DND-41 (cell line): ENCODE measurements at places on chromosomes 3 and 15.

DNA sequence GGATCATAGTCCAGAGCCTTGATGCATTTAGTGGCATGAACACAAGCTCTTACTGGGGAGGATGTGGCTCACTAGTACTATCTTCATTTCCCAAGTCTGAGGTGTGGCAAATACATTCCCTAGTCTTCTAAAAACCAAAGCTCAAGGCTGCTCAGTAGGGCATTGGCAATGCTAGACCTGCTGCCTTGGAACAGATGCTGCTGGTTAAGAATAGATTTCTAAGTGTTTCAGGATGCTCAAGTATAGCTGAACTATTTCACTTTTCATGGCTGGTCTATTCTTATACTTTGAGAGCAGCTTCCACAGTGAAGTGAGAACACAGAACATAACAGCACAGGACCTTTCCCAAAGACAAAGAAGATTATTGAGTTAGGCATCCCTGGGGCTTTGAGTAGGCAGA lies 178.8 kb downstream of the CHST2 start:
- no peak for DNase-seq

DNA sequence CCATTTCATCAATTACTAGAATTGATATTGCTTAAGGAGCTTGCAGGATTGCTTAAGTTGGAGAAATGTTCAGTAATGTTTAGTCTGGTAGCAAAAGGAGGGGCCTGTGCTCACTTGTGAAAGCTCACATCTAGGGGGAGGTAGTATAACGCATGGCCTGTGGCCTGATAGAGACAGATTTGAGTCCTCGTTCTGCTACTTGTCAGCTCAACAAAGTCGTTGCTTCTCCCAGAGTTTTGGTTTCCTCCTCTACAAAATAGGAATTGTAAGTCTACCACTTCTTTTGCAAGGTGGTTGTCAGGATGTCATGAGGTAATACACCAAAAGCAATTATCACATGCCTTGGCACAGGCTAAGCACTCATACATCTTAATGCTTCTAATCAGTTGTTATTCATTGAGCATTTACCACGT lies 1.3 kb downstream of the ST3GAL6 start:
- no peak for DNase-seq

GRCh38 chr3:105499961-105500360 lies 133.3 kb downstream of the ALCAM start:
- DNase-seq = no peak

- DNase-seq = no peak
These were observed 24.0 kb downstream of the KIF7 start for GRCh38 chr15:89630974-89631901.

- no peak for DNase-seq
These were observed 6.7 kb upstream of the P2RY1 start for GRCh38 chr3:152828075-152828840.

DNA sequence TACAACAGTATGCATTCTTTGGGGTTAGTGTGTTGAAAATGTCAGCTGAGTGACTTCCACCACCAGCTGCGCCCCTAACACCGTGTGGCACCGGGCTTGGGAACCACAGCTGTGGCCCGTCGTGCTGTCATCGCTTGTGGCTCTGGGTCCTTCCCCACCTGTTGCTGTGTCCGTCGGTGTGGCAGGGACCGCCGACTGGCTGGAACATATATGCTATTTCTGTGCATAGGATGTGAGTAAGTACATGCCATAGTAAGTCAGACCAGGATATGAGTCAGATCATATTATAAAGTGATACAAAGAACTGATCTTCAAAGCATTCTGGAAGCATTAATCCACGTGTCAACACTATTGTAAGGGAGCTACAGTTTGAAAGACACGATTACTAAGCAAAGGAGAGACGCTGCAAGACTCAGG lies 31.9 kb downstream of the EHD4 start:
- no peak for DNase-seq

DNA sequence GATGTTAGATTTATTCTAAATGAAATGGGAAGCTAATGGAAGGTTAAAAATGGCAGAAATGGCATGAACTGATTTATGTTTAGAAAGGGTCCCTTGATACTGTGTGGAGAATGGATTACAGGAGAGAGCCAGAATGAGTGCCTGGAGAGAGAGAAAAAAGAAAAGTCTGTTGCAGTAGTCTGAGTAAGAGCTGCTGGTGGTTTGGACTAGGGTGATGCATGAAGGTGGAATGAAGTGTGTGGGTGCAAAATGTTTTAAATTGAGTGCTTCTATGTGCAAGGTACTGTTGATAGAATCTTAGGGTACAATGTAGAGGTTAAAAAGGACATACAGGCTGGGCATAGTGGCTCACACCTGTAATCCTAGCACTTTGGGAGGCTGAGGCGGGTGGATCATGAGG lies 11.4 kb upstream of the MGA start:
- no peak for DNase-seq

DNA sequence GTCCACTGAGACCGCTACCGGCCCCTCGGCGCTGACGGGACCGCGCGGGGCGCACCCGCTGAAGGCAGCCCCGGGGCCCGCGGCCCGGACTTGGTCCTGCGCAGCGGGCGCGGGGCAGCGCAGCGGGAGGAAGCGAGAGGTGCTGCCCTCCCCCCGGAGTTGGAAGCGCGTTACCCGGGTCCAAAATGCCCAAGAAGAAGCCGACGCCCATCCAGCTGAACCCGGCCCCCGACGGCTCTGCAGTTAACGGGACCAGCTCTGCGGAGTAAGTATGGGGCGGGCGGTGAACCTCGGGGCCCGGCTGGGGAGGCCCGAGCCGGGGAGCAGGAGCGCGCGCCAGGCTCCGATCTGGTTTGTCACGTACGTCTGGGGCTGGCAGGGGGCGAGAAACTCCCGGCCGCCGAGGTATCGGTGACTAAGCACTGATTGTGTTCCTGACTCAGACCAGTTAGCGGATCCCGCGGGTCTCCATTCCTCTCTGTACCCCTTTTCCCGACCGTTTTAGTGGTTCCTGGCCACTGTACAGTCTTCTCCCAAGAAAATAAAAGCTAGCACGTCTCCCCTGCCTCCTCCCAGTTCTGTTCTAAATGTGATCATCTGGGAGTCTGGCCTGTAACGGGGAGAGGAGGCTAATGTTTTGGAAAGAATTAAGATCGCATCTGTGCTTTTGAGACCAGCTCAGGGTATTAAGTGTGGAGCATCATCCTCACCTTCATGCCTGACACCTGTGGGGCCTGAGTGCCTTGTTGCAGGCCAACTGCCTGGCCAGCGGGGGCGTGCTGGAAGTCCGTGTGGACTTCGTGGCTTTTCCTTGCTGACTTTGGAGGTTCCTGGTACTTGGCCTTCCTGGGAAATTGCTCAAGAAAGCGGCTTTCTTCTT lies 691 bp downstream of the MAP2K1 start:
- DNase-seq = peak; percentile 55

GRCh38 chr3:189841473-189842205 lies 210.4 kb downstream of the TP63 start:
- DNase-seq = no peak

DNA sequence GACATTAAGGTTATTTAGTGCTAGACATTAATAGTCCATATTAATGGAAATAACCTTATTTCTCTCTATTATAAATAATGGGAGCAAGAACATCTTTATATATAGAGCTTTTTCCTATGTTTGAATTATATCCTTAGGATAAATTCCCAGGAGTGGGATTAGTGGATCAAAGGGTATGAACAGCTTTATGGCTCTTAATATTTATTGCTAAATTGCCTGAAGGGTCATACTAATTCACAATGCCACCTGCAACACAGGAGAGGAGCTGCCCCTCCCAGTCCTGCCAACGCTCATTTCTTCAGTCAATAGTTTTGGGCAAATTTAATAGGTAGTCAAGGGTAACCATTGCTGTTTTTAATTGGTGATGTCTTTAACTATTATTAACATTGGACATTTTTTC lies 48.9 kb upstream of the POLR2M start:
- DNase-seq = no peak

DNA sequence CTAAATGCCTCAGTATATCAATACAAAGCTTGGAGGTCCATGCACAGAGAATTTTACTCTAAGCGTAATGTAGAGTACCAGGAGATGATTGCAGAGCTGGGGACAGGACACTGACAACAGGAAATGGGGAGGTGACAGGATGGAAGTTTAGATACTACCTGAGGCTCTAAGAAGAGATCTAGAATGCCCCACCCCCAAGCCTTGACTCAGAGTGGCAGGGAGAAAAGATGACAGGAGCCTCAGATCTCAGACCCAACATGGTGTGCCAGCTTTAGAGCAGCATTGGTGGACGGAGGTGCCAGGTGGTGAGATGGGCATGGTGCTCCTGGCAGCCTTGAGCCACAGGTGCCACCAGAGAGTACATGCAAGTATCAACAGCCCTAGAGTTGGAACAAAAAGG lies 62.5 kb downstream of the LYZL4 start:
- DNase-seq = no peak

GRCh38 chr3:156418428-156418827 lies 136.5 kb downstream of the SSR3 start:
- DNase-seq = no peak

DNA sequence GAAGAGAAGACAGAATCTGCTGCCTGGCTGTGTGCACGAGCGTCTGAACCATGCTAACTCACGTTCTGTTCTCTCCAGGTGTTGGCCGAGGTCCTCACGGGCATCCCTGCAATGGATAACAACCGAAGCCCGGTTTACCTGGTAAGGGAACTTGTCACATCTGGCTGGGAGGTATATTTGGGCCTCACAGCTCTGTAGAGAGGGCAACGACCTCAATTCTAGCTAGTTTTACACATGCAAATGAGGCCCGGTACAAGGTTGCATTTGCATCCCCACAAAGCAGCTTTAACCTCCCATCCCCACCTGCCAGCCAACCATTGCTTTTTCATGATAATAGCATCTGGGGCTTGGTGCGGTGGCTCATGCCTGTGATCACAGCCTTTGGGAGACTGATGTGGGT lies 22.0 kb upstream of the TATDN2 start:
- DNase-seq = no peak

- no peak for DNase-seq
These were observed 24.2 kb downstream of the TMEM44 start for GRCh38 chr3:194608981-194609380.

GRCh38 chr3:158264894-158265293 lies 155.0 kb downstream of the RSRC1 start:
- DNase-seq = no peak

GRCh38 chr3:125257536-125257935 lies 45.0 kb upstream of the SLC12A8 start:
- no peak for DNase-seq

DNA sequence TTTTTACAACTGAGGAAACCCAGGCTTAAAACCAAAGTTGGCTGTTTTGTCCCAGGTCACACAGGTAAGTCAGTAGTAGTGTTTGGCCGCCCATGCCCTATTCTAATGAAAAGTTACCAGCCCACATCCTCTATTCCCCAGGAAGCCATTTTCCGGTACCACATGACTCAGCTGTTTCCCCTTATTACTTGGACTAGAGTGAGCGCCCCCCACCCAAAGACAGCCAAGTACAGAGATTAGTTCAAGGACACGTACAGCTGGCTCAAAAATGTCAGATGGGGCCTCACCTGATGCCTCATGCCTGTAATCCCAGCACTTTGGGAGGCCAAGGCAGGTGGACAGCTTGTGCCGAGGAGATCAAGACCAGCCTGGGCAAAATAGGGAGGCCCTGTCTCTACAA lies 8.5 kb upstream of the KLHL6 start:
- DNase-seq = no peak

DNA sequence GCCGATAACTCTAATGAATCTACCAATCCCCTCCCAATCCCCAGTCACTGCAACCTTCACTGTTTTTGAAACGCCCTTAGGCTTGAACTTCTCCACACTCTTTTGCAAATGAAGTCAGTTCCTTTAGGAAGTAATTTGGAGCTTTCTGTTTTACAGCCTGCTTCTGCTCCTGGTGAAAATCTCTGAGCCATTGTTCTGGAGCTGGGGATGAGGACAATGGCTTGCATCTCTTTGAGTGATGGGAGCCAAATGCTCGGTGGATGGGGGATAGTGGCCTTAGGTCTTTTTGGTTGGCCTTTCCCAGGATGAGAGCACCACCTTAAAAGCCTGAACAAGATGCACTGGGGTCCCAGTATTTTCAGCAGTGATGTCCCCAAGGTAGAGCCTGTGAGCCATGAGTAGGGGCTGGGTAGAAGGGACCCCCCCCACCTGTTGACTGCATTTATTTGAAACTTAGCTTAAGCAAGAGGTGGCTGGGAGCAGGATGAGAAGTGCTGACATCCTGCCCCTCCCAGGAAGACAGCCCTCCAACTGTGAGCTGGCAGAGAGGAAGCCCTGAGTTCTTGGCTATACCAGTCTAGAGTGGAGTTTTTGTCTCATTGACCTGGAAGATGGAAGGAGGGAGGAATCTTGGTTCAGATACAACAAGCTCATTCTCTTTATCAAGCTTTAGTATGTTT lies 7.6 kb upstream of the MYO5C start:
- DNase-seq = no peak

DNA sequence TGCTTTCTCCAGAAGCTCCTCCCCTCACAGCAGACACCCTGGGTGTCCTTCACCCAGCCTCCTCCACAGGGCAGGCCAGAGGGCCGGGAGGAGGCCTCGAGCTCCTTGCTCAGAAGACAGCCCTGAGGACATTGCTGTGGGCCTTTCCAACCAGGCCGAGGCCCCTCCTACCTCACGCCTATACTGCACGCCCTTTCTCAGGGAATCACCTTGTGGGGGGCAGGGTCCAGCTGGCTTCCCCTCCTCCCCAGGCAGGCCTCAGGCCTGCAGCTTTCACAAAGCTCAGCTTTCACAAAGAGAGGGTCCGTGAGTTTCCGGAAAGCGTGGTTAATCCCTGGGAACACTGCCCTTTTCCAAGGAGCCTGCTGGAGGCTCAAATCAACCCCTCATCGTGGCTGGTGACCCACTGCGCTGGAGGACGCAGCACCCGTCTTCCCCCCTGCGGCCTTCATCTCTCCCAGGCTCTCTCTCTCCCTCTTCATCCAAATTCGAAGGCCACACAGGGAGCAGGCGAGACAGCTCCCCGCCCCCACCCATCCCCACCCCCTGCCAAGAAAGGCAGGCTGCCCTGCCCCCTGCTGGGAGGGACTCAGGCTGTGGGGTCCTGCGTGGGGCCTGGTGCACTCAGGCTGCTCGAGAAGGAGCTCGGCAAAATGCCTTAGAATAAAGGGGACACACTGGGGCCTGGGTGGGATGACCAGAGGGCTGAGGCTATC lies 79.4 kb downstream of the OCA2 start:
- no peak for DNase-seq

DNA sequence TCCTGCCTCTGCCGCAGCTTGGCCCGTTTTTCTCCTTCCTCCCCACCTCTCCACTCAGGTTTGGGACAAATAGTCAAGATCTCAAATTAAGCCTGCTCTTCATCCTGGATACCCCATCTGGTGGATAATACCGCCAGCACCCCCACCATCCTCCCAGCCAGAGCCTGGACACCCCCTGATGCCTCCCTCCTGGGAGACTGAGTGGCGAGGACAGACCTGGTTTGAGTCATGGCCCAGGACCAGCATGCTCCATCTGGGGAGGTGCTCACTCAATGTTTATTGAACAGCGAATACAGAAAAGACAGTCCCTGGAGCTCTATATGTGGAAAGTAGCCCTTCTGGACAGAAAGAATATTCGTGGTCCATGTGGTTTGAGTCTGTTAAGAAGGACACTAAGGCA lies 23.3 kb downstream of the CTSH start:
- no peak for DNase-seq

GRCh38 chr3:87270908-87271700 lies 5.3 kb downstream of the POU1F1 start:
- DNase-seq = peak; percentile 58

- DNase-seq = no peak
These were observed 4.5 kb upstream of the SSUH2 start for GRCh38 chr3:8648909-8649741.
